Suppressor macrophage treated with lipopolysaccharide for 1 hour (primary cell): ENCODE measurements at places on chromosomes 7 and 10.

GRCh38 chr10:104274762-104275721, 6.1 kb downstream of the GSTO2 start:
- DNase-seq = peak; percentile 39

DNA sequence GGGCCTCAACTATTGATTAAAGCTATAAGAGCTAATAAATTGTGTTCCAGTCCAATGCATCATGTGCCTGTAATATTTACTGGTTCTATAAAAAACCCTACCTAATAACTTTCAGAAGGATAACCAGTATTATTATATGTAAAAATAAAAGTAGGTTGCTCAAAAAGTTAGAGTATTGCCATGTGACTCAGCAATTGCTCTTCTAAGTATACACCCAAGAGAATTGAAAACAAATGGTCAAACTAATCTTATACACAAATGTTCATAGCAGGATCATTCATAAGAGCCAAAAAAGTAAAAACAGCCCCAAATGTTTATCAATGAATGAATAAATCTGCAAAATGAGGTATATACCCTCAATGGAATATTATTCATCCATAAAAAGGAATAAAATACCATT, 89.5 kb upstream of the TES start:
- DNase-seq = no peak

DNA sequence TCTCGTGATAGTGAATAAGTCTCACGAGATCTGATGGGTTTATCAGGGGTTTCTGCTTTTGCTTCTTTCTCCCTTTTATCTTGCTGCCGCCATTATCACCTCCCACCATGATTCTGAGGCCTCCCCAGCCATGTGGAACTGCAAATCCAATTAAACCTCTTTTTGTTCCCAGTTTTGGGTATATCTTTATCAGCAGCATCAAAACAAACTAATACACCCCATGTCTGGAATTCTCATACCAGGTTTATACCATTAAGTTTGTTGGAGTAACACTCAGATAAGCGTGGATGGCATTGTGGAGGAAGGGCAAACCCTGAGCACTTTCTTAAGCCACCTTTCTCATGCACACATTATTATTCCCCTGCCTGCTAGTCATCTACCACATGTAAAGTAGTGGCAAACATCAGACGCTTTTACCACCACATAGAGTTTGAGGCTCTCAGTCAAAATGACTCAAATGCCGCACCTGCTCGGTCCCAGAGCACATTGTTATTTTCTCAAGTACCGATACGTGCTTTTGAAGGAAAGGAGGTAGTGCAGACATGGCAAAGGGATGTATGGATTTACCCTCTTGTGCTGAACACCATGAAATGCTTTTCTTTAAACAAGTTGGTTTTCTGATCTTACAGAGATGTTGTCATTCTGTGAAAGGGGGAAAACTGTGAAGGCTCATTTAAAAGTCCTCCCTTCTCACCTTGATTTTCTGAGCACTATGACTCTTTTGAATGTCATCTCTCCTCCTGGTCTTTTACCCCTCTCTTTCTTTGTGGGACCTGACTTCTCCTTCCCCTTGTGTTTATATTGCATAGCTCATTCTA, 429.7 kb downstream of the EXOC4 start:
- DNase-seq = no peak

GRCh38 chr10:119233821-119234220, 26.4 kb downstream of the GRK5 start:
- DNase-seq = no peak

DNA sequence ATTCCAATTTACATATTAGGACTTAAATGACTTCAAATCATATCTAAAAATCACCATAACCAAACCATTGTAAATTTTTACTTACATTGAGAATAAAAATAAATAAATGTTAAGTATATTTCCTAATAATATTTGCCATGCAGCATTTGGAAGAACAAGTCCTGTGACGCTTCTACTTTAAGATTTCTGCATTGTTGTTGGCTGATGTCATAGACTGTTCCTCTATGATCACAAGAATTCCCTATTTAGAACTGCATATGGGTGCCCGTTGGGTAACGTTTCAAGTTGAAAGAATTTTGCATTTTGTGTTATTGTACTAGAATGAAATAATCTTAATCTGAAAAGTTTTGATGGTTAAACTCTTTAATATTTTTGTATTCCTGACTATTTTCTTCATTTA, 5.1 kb upstream of the ITGB1 start:
- peak; percentile 48 for DNase-seq

- DNase-seq = no peak
Observed at GRCh38 chr10:44985175-44985681, 6.6 kb upstream of the DEPP1 start.

GRCh38 chr7:43646603-43647338, 63.9 kb downstream of the STK17A start:
- DNase-seq = no peak
